ENCODE measurements at places on chromosomes 5 and 9.

GRCh38 chr5:91188755-91189154 is 194.4 kb downstream of the ARRDC3 start:
- DNase-seq, result no peak

DNA sequence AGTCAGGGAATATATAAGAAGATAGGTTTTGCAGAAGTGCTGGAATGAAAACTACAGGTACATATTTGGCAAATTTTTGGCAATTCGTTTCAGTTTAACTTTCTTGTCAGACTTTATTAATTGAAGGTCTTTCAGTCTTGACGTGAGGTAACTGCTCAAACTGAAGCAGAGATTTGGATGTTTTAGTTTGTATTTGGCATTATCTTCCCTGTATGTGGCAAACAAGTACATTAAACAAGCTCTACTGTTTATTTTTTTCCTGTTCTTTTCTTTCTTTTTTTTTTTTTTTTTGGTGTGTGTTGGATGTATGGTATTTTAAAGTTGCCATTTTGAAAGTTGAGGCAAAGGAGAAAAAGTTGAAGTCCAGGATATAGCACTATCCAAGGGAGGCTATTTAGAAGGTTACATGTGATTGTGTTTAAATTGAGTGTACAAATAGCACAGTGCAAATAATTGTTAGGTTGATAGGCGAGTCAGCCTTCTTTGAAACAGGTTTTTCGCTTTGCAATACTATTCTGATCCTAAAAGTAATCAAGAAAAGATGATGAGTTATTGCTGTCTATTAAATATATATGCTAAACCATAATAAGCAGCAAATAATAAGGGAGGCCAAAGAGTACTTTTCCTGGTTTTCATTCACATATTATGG is 2.2 kb downstream of the PBX3 start:
- no peak for DNase-seq

GRCh38 chr5:145189746-145190145 is 645.4 kb downstream of the PRELID2 start:
- no peak for DNase-seq

GRCh38 chr9:131275332-131276093 is 797 bp downstream of the FAM78A start:
- no peak for DNase-seq

DNA sequence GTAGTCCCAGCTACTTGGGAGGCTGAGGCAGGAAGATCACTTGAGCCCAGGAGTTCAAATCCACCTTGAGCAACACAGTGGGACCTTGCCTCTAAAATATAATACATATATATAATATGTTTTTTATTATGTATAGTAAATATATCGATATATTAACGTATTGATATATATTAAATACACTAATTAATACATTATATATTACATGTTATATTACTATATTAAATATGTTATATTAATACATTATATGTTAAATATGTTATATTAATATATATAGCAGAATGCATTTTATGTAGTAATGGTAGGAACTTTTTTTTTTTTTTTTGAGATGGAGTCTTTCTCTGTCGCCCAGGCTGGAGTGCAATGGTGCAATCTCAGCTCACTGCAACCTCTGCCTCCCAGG is 18.1 kb upstream of the BNC2 start:
- no peak for DNase-seq

DNA sequence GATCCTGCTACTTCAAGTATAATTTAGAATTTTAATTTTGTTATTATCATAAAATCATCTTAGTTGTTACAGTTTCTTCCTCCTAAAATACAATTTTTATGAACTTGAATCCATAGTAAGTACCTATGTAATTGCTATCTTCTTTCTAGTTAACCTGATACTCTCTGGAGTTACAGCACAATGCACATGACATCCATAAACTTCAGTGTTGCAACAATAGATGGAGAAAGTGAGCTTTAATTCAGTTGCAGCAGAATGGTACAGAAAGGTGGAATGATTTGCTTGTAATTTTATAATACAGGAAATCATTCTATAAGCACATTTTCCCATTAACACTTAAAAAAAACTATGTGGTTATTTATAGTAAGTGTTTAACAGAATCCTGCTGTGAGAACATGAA is 372.0 kb downstream of the CDH9 start:
- no peak for DNase-seq

- no peak for DNase-seq
Observed at GRCh38 chr5:138011991-138012390, 20.9 kb downstream of the FAM13B start.

DNA sequence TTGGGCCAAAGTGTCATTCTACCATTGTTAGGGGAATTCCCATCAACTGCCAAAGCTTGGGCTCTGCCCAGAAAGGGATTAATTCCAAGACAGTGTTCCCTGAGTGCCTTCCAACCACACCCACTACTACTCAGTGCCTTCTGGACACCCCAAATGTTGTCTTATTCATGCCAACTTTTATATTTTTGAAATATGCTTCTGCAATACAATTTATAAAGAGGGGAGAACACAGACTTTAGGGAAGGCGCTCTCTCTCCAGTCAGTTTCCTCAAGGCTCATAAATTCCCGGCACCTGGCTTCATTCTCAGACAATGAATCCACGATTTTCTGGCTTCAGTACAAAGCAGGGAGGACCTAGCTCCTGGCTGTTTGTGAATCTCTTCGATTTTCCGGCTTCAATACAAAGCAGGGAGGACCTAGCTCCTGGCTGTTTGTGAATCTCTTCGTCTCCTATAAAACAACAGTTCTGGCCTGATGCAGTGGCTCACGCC is 120.1 kb upstream of the MYO10 start:
- no peak for DNase-seq

- no peak for DNase-seq
Observed at GRCh38 chr5:109483395-109483971, 73.7 kb upstream of the PJA2 start.

DNA sequence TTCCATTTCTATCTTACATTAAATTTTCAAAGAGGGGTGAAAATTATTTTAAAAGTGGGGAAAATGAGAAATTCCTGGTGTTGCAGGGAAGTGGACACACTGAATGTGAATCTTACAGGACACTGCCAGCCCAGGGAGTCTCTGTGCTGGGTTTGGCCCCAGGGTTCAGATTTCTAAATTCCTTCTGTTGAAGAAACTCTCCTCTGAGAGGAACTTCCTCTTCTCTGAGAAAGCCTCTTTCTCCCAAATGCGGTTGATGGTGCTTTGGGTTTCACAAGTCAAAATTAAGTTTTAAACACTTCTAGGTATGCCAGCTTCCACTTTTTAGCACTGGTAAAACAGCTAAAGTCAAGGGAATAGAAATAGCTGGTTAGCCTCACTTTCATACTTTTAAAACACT is 317.9 kb upstream of the ITGA1 start:
- no peak for DNase-seq

DNA sequence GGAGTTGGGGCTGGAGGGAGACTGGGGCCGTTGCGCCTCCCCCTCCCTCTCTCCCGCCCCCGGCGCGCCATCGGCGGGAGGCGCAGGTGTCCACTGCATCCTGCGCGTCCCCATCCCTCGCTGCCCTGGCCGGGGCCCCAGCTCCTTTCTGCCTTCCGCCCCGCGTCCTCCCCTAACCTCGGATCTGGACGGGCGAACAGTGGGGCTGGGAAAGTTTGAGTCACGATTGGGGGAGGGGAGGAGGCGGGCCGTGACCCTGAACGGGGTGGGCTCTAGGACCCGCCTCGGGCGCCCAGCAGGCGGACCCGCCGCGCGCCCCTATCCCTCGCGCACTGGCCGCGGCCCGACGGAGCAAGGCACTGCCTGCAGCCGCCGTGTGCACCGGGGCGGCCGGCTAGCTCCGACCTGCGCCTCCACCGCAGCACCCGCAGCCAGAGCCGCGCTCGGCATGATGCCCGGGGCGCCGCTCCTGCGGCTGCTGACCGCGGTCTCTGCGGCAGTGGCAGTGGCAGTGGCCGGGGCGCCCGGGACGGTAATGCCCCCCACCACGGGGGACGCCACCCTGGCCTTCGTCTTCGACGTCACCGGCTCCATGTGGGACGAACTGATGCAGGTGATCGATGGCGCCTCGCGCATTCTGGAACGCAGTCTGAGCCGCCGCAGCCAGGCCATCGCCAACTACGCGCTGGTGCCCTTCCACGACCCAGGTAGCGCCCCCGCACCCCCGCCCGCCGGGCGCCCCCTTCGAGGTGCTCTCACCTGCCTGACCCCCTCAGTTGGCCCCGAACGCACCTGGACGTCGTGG is at the start of gene HMCN2:
HMCN2 (plus strand) TSS at position 330 of the 805 bp plus-strand sequence; CDS start at position 449, 119 bp downstream.
- no peak for DNase-seq

- DNase-seq, result no peak
Observed at GRCh38 chr5:63596254-63596653, 366.0 kb downstream of the HTR1A start.

- DNase-seq, result no peak
Observed at GRCh38 chr9:124355941-124356744, 59.1 kb downstream of the PSMB7 start.

DNA sequence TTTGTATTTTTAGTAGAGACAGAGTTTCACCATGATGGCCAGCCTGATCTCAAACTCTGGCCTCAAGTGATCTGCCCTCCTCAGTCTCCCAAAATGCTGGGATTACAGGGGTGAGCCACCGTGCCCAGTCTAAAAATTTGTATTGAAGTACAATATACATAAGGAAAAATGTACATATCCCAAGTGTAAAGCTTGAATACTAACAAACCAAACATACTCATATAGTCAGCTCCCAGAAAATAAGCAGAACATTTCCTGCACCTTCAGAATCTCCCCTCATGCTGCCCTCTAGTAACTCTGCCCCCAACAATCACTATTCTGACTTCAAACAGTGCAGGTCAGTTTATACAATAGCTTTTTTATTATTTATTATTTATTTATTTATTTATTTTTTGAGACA is 1.6 kb upstream of the NOL6 start:
- no peak for DNase-seq

GRCh38 chr9:79287708-79288290 is 284.0 kb upstream of the TLE4 start:
- no peak for DNase-seq

DNA sequence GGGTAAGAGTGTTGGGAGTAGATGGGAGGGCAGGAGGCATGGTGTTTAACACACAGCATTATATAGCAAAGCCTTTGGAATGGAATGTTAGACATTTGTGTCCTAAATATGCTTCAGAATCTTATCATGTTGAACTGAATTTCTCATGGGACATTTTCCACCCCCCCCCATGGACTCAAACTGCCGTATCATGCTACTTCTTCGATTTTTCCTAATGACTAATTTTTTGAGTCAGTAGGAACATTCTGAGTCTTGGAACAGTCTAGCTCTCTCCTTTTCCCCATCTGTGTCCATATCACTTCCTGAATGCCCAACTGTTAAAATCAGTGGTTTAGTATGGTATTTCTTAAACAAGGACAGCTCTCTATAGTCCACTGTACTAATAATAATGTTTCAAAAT is 380.6 kb downstream of the TLE4 start:
- DNase-seq, result no peak

- no peak for DNase-seq
Observed at GRCh38 chr9:27870404-27870803, 297.1 kb upstream of the C9orf72 start.

DNA sequence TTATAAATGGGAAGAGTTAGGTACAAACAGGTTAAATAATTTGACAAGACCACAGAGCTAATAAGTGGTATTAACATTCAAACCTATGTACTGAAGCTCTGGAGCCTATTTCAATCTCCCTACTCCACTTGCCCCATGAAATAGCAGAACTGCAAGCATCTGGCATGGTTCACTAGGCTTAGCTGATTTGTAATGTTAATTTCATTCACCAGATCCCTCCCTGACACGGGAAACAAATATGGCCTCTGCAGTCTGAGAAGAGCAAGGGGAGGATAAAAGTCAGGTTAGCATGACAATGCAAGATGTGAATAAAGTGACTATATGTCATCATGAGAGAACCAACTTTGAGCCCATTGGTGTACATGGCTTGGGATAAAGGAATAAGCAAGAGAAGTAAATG is 428.8 kb downstream of the BRINP1 start:
- no peak for DNase-seq

DNA sequence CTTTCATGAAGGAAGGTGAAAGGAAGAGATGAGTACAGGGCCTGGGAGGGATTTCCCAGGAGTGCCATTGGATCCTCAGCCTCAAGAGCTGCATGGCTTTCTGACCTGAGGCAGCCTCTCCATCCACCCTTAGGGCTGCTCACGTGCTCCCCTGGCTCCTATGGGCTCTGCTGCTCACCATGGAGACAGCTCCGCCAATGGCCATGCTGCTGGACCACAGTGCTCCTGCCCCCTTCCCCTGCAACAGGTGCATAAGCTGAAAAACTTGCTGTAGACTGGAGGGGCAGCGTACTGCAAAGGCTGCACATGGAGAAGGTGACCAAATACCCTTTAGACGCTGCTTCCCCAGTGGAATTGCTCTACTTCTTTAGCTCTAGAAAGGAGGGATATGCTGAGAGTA is 112.7 kb upstream of the PANK3 start:
- no peak for DNase-seq

GRCh38 chr5:157214415-157214814 is 33.8 kb downstream of the ITK start:
- no peak for DNase-seq

DNA sequence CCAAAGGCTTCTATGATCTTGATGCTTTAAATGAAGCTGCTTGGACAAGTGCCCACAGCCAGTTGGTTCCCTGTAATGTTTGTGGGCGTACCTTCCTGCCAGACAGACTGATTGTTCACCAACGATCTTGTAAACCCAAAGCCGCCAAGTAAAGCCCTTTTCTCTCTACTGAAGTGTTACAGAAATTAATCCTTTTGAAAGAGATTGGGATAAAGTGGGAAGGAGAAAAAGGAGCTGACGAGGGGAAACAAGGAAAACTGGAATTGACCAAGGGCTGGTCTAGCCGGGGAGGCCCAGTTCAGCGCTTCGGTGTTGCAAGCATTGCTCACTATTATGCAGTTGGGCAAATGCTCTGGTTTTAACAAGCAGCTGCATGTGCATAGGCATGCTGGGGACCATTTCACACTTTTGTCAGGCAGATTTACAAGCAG is 53.2 kb downstream of the ZNF474 start:
- no peak for DNase-seq

DNA sequence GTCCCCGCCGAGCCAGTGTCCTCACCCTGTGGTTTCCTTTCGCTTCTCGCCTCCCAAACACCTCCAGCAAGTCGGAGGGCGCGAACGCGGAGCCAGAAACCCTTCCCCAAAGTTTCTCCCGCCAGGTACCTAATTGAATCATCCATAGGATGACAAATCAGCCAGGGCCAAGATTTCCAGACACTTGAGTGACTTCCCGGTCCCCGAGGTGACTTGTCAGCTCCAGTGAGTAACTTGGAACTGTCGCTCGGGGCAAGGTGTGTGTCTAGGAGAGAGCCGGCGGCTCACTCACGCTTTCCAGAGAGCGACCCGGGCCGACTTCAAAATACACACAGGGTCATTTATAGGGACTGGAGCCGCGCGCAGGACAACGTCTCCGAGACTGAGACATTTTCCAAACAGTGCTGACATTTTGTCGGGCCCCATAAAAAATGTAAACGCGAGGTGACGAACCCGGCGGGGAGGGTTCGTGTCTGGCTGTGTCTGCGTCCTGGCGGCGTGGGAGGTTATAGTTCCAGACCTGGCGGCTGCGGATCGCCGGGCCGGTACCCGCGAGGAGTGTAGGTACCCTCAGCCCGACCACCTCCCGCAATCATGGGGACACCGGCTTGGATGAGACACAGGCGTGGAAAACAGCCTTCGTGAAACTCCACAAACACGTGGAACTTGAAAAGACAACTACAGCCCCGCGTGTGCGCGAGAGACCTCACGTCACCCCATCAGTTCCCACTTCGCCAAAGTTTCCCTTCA is 1.4 kb downstream of the GLIS3 start:
- peak; percentile 38 for DNase-seq

All from stimulated activated CD4-positive, alpha-beta T cell treated with anti-CD3 and anti-CD28 coated beads, TNF-alpha, amount 100 ng/mL, for 48 hours (primary cell).